ENCODE measurements at places on chromosomes 7 and 10.

- DNase-seq: no peak
Observed at GRCh38 chr10:25683344-25683743, 250.7 kb upstream of the MYO3A start.

- DNase-seq: no peak
Observed at GRCh38 chr7:104371216-104371979, 43.0 kb downstream of the LHFPL3 start.

- no peak for DNase-seq
Observed at GRCh38 chr10:88792661-88793060, 9.9 kb upstream of the LIPM start.

DNA sequence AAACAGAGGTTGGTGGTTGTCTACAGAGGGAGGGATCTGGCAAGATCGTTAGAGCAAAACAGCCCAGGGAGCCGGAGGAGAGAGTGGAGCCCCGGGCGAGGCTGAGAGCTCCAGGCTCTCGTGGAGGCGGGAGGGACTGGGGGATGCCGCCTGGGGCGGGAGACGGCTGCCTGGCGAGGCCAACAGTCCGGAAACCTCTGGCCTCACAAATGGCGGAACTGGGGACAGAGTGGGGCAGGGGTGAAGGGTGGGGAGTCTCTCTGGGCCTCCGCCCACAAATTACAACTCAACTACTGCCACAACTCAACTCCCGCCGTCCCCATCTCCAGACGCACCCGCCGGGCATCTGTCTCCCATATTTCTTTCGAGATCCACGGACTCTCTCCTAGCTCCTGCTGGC is 47.7 kb downstream of the CLEC2L start:
- DNase-seq: no peak

- no peak for DNase-seq
Observed at GRCh38 chr7:37323966-37324365, 124.7 kb downstream of the ELMO1 start.

DNA sequence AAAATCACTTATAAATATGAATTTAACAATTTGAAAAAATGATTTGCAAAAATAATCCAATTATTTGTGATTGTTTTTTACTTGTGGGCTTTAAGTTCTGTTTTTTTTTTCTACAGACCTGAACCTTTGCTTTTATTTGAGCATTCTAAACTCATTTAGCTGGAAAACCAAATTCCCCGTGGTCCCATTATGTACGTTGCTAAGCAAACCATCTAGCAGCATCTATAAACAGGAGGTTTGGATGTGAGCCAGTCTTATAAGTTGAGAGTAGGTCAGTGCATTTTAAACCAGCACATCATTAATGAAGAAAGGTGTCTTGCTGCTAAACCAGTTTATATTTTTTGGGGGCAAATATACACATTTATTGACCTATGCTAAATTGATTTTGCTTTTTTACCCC is 77.3 kb downstream of the LRRN3 start:
- DNase-seq: peak; percentile 26

DNA sequence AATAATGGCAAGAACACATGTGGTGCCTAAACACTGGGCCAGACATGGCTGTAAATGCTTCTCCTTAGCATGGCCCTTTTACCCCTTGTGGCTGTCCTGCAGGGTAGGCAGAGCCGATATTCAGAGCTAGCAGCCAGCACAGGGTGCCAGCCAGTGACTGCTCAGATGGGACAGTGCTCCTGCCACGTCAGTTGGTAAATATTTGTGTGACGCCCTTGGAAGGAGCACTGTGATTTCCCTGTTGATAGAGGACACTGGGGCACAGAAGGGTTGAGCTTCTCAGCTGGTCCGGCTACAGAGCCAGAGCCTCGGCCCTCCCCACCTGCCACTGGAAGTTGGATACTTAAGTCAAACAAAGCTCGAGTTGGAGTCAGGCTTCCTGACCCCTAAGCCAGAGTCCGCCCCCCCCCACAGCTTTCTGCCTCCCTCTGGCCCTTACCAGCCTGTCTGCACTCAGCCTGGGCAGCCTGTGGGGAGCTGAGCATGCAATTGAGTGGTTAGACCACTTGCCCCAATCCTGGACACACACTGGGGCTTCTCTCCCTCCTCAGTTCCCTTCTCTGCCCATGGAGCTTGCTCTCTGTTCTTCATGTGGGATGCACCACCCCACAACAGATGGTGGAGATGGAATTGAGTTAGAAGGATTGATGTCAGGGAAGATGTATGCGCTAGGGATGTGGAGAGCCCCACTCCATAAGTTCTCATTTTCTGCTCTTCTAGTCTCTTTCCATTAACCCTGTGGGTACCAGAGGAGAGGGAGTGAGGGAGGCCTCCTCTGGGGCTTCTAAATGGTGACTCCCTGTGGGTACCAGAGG is 350.8 kb downstream of the PLXNA4 start:
- DNase-seq: no peak

GRCh38 chr10:13920031-13920430 is 333.3 kb downstream of the PRPF18 start:
- DNase-seq: no peak

- DNase-seq: peak; percentile 72
Observed at GRCh38 chr10:101291331-101292193, 62.3 kb upstream of the LBX1 start.

- no peak for DNase-seq
Observed at GRCh38 chr10:132413226-132414205, 16.5 kb downstream of the PWWP2B start.

GRCh38 chr7:148334959-148335577 is 255.5 kb upstream of the C7orf33 start:
- DNase-seq: no peak

DNA sequence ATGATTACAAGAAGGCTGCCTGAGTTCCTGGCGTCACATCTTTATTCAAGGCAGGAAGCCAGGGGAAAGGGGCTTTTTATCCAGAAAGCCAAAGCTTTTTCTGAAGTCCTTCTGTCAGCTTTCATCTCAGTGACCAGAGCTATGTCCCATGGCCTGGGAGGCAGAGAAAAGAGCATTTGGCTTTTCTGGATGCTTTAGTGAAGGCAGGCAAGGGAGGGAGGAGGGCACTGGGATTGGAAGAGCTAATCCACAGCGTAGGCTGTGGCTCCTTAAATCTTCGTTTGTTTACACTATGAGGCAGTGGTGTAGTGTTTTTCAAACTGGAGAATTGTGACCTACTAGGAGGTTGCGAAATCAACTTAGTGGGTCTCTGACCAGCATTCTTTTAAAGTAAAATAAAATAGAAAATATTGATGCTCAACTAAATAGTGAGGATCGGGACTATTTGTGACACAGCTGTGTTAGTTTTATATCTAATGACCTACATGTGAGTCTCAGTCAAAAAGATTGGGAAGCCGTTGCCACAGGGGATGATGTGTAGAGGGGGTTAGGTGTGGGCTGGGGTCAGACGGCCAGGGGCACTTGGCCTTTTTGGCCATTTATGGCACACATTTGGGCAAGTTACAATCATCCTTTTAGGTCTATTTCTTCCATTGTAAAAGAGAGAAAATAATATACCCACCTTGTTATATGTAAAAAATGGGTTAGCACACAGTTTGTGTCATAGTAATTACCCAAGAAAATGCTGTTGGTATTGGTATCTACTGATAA is 14.1 kb downstream of the CRYGN start:
- DNase-seq: no peak

- no peak for DNase-seq
Observed at GRCh38 chr7:33831389-33832141, 73.8 kb upstream of the BMPER start.

DNA sequence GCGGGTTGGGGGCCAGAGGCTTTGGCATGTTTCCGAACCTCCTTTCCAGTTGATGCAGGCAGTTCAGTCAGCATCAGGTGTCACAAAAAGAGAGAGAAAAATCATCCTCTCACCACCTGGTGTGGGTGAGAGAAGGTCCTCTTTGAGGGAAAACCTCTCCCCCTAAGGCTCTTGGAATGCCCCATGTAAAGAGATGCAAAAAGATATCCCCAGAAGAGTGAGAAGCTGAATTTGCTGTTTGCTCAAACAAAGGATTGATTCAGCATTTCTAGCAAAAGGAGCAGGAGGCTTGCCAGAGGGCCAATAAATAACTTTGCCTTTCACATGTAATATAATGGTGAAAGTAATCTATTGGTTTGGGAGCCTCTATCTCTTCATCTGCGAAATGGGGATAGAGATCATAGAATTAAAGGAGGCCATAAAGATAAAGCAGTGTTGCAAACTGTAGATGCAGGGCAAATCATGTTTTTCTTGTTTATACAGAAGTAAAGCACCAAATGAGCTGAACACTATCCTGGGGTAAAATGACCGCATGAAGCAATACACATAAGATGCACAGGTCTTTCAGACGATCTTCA is 425.9 kb downstream of the LRMDA start:
- DNase-seq: no peak

GRCh38 chr7:74627661-74628411 is 29.7 kb upstream of the GTF2I start:
- DNase-seq: no peak

DNA sequence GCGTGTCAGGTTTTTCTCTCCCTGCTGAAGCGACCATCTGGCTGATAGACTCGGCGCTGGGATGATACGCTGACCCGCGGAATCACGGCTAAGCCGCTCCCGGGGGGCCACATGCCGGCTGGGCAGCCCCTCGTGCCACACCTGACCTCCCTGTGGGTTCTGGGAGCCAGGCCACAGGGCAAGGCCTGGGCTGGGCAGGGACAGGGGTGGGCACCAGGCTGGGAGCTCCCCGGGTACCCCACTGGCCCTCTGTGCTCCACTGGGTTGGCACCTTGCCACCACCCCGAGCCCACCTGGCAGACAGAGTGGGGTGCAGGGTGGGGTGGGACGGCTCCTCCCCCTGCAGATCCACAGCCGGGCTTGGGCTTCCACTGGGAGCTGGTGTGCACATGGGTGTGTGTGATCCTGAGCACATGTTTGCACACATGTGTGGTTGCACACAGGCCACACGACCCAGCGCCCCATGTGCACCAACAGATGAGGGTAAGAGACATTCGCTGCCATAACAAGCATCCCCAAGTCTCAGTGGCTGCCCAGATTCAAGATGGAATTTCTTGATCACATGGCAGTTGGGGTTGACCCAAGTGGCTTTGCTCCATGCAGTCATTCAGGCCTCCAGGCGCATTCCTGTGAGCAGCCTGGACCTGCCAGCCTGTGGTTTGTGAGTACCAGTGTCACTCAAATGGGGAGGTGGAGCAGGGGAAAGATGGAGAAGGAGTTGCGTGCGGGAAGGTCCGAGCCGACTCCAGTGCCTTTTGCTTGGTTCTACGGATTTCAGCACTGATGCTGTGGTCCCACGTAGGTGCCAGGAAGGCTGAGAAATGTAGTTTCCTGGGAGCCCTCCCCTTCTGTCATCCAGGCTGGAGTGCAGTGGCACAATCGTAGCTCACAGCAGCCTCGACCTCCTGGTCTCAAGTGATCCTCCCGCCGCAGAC is 79.7 kb downstream of the UNCX start:
- DNase-seq: no peak

- no peak for DNase-seq
Observed at GRCh38 chr10:130026670-130027456, 62.8 kb upstream of the EBF3 start.

GRCh38 chr7:68694656-68695055 is 903.6 kb upstream of the AUTS2 start:
- no peak for DNase-seq

GRCh38 chr10:125130916-125131315 is 29.4 kb downstream of the CTBP2 start:
- DNase-seq: no peak

GRCh38 chr7:106895246-106895864 is 30.3 kb downstream of the PIK3CG start:
- no peak for DNase-seq

- no peak for DNase-seq
Observed at GRCh38 chr10:31508882-31509281, 189.9 kb downstream of the ZEB1 start.

DNA sequence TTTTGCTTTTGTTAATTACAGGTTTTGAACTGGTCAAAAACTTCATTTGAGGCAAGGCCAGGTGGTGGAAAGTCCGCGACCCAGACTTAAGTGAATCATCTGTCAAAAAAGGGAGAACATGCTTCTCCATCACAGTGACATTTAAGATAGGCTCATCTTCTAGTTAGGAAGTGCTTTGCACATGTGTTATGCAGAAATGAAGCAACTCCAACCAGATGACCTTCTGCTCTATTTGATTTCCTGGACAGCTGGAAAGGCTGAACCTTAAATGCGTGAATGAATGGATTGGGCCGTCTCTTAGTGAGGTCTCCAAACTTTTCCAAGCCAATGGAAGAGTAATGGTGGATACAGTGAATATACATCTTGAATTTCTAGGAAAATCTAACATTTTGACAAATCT is 101.6 kb upstream of the FAM13C start:
- DNase-seq: no peak

- no peak for DNase-seq
Observed at GRCh38 chr10:4671451-4672145, 154.4 kb upstream of the AKR1E2 start.

GRCh38 chr7:105748701-105749100 is 127.7 kb downstream of the ATXN7L1 start:
- no peak for DNase-seq

DNA sequence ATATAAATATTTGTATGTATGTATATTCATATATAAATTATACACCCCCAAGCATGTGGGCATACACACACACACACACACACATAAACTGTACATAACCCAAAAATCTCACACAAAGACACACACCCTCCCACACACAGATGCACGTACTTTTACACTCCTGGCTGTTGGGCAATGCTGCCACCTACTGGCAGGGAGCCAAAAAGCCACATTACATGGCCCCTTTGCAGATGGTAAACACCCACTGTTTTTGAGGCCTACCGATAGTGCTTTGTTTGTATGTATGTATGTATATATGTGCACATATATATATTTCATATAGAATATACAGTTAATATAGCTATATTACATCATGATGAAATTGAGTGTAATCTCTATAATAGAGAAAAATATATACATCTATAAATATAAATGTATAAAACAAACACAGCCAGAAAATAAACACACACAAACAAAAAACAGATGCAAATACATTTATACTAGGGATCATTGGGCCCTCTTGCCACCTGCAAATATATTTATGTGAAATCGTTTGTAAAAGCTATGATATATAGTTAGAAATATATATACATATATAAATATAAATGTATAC is 120.1 kb upstream of the ACBD5 start:
- peak; percentile 39 for DNase-seq

DNA sequence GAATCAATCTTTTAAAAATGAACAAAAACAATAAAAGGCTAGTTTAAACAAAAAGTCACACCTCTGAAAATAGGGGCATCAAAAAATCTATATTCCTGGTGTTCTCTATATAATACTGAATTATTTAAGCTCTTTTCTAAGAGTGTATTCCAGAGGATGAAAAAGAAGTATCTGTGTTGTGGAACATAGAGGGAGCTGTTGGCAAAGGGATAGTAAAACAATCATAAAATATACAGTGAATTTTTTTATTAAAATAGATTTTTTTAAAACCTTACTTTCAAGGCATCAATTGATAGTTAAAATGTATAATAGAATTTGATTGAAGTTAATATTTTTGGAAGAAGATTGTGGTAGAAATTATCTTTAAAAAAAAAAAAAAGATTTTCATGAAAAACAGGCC is 1409.1 kb upstream of the CELF2 start:
- no peak for DNase-seq

Measured in NCI-H1930 (cell line).